CD14-positive monocyte (primary cell): ENCODE measurements at places on chromosomes 3 and 15. TPM values are rescaled to one million over a fixed set of nuclear protein-coding genes. Genes with fewer than 3 reads are reported as not detected.

- no peaks in the 10 kb centered on the region for H3K27me3 ChIP-seq
- H3K36me3 ChIP-seq, result peaks cover 38% of the 10 kb centered on the region
- no peak overlapping the region for H3K4me3 ChIP-seq
- no peak overlapping the region for H3K27ac ChIP-seq
- DNase-seq, result no peak
Measured at GRCh38 chr3:141440942-141441341, 45.9 kb upstream of the RASA2 start.

DNA sequence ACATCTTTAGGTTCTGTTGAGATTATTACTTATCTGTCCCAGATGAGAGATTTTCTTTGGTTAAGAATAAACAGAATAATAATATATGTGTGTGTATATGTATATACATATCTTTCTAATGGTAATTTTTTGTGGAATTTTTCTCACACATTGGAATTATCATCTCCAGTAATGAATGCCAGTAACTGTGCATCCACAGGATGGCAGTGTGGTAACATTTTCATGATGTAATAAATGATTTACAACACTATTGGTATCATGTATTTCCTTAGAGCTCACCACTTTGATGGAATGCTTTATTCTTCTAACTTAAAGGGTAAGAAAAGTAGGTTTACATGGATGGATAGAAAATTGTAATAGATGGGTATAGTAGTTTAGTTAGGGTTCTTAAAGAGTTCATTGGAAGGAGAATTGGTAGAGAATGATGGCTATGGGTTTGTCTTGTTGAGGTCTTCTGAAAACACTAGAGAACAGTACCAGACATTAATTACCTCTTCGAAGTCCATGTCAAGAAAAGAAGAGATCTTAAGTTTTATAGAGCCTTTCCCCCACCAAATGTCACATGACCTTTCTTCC, 78.1 kb downstream of the STT3B start:
- H3K36me3 ChIP-seq, result peaks cover 12% of the 10 kb centered on the region
- DNase-seq, result peak; percentile 25
- H3K27ac ChIP-seq, result no peak overlapping the region
- no peaks in the 10 kb centered on the region for H3K4me1 ChIP-seq

Gene GHRL
- polyA plus RNA-seq, result 7.0 TPM

Gene KLHL24
- polyA plus RNA-seq, result 31.4 TPM

- H3K27me3 ChIP-seq, result no peaks in the 10 kb centered on the region
- no peaks in the 10 kb centered on the region for H3K36me3 ChIP-seq
- H3K4me3 ChIP-seq, result no peak overlapping the region
- H3K27ac ChIP-seq, result no peak overlapping the region
- DNase-seq, result no peak
Measured at GRCh38 chr3:71977525-71977924, 192.6 kb upstream of the PROK2 start.

Gene MYO9A
- polyA plus RNA-seq, result 5.0 TPM

Gene NANOGP8
- not detected for polyA plus RNA-seq

- no peaks in the 10 kb centered on the region for H3K36me3 ChIP-seq
- H3K4me3 ChIP-seq, result no peak overlapping the region
- H3K27ac ChIP-seq, result no peak overlapping the region
- no peaks in the 10 kb centered on the region for H3K4me1 ChIP-seq
- DNase-seq, result no peak
Measured at GRCh38 chr3:127177226-127177625, 15.7 kb upstream of the PRR23E start.

- no peak for DNase-seq
- H3K27ac ChIP-seq, result no peak overlapping the region
- no peaks in the 10 kb centered on the region for H3K36me3 ChIP-seq
- peaks cover 9% of the 10 kb centered on the region for H3K27me3 ChIP-seq
Measured at GRCh38 chr15:68583321-68583720, 4.5 kb downstream of the CORO2B start.

Gene ESYT3
- not detected for polyA plus RNA-seq

Gene GASK1A
- polyA plus RNA-seq, result 0.10 and 0.13 TPM in 2 replicates

DNA sequence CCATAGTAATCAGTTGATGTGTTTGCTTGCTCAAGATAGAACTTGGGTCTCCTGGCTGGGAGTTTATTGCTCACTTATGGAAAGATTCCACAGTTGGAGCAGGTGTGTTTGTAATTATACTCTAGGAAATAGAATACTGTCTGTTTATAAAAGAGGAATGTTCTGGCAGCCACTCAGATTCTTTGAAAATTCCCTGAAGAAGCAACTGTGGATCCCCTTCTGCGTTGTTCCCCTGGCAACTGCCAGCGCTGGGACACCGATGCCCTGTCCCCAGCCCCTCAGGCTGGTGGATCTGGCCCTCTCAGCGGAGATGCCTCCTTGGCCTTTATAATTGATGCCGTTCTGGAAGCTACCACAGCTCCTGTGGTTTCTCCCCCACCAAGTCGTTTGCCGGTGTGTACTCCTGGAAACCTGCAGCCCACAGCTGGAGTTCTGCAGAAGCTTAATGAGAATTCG, 225.9 kb downstream of the ITPR1 start:
- no peak overlapping the region for H3K4me3 ChIP-seq
- no peaks in the 10 kb centered on the region for H3K27me3 ChIP-seq
- H3K4me1 ChIP-seq, result peaks cover 8% of the 10 kb centered on the region
- DNase-seq, result no peak

DNA sequence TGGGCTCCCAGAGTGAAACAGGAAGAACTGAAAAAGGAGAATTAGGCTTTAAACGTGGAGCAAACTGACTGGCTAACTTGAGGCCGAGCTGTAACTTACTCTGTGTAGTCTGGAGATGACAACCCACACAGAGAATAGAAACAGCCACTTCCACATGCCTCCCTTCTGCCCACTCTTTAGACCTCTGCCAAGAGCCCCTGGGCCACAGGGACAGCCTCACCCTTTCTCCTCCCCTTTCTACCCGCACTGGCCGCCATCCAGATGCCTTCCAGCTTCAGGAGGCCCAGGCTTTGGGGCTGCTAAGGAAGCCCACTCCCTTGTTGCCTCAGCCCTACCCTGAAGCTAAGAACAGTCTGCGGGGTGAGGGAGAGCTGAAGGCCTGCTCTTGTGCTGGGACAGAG, 6.8 kb downstream of the ARHGAP31 start:
- peak; percentile 75 for DNase-seq
- H3K4me1 ChIP-seq, result peaks cover 71% of the 10 kb centered on the region
- H3K27ac ChIP-seq, result peak overlapping the region; percentile 92
- no peak overlapping the region for H3K4me3 ChIP-seq
- H3K27me3 ChIP-seq, result no peaks in the 10 kb centered on the region

GRCh38 chr15:43244092-43244491, 22.6 kb downstream of the TGM5 start:
- H3K27ac ChIP-seq, result no peak overlapping the region
- H3K4me3 ChIP-seq, result no peak overlapping the region
- H3K36me3 ChIP-seq, result no peaks in the 10 kb centered on the region
- peaks cover 26% of the 10 kb centered on the region for H3K27me3 ChIP-seq
- peaks cover 11% of the 10 kb centered on the region for H3K4me1 ChIP-seq

DNA sequence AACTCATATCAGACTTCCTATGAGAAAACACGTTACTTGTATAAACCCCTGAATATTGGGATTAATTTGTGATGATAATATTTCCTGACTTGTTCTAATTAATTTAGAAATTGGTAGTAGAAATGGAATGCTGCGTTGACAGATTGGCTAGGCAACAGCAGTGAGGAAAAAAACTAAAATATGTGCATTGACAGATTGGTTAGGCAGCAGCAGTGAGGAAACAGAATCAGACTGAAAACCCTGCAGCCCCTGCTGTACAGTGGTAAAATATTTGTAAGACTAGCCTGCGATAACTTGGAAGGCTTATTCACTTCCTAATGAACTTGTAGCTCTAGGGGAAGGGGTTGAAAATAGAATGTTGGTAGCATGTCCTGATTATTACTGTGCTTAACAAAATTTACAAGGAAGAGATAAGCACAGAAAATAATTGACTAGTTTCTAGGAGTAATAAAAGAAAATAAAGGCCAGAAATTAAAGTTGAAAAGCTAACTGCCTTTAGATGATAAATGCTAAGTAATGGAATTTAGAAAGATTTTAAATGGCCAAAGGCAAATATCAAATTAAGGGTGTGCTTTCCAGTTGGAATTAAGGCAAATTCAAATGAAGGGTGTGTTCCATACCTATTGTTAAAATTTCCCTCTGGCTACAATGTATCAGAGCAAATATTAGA, 29.9 kb upstream of the IL16 start:
- DNase-seq, result no peak
- H3K36me3 ChIP-seq, result no peaks in the 10 kb centered on the region
- H3K4me3 ChIP-seq, result no peak overlapping the region
- H3K27me3 ChIP-seq, result no peaks in the 10 kb centered on the region

DNA sequence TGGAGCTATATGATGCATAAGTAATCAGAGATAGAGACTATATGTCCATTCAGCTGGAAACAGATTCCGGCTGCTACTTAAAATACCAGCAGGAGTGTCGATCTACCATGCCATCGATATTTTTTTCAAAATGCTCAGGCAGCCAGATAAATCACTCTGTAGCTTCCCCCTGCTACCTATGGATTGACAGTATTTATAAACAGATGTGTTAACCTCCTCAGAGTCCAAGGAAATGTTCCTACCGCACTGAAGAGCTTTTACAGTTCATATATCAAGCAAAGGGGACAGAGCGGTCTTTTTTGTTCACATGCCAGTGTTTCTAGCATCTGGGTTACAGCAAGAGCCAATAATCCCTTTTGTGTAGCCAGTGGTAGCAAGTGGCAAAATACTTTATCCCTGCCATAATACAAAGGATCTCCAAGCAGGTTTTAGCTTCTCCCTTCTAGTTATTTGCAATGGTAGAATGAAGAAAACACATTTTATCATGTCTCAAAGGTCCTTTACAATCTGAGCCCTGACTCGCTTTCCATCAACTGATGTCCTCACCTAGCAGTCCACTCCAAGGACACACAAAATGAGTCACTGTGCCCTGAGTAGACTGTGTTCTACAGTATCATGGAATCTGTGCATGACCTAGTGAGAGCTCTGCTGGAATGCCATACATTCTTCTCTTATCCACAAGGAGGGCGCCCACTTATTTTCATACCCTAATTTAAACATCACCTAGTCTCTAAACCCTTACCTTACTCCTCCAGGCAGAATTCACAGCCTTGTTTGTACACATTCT, 507.0 kb downstream of the TBL1XR1 start:
- no peak for DNase-seq
- H3K27ac ChIP-seq, result no peak overlapping the region
- no peak overlapping the region for H3K4me3 ChIP-seq
- H3K27me3 ChIP-seq, result no peaks in the 10 kb centered on the region
- H3K36me3 ChIP-seq, result no peaks in the 10 kb centered on the region

Gene LRRIQ4
- polyA plus RNA-seq, result not detected in 2 replicates

- H3K36me3 ChIP-seq, result no peaks in the 10 kb centered on the region
- peaks cover 81% of the 10 kb centered on the region for H3K4me1 ChIP-seq
- no peak overlapping the region for H3K4me3 ChIP-seq
- DNase-seq, result peak; percentile 27
- peak overlapping the region; percentile 16 for H3K27ac ChIP-seq
- no peaks in the 10 kb centered on the region for H3K27me3 ChIP-seq
Measured at GRCh38 chr15:51189669-51190385, 95.1 kb upstream of the TNFAIP8L3 start.

DNA sequence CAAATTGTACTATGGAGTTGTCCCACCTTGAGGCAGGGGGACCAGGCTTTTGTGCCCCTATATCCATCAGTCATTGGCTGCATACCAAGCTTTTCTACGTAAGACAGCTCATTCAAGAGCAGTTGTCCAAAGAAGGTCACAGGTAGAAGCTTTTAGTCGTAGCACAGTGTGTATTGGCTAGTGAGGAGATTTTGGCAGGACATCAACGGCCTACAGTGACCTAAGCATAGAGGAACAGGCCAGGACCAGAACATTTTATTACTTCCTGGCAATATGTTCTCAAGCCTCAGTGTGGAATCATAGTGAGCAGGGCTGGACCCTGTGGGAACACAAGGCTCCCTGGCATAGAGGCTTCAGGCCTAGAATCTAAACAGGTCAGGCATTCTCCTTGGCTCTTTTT, 105.4 kb upstream of the ANKRD28 start:
- no peak for DNase-seq
- no peak overlapping the region for H3K4me3 ChIP-seq
- no peak overlapping the region for H3K27ac ChIP-seq
- H3K36me3 ChIP-seq, result no peaks in the 10 kb centered on the region

Gene SLC6A11
- polyA plus RNA-seq, result not detected

DNA sequence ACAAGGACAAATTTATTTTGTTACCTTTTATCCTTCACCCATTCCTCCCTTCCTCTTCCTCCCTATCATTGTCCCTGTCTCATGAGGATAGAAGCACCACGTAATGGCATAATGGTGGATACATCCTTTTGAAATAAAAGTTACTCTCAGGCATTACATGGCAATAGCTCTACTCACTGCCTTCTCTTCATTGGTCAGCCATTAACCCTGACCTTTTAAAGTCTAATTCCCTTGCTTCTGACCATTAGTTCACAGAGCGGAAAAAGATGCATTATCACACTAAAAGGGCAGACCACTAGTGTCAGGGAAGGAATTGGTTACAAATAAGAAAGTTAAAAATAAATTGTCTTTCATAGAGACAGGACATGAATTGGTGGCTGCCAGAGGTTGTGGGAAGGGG, 54.6 kb upstream of the EIF1B start:
- no peak overlapping the region for H3K4me3 ChIP-seq
- DNase-seq, result no peak
- H3K27ac ChIP-seq, result no peak overlapping the region
- peaks cover 8% of the 10 kb centered on the region for H3K4me1 ChIP-seq
- no peaks in the 10 kb centered on the region for H3K36me3 ChIP-seq

DNA sequence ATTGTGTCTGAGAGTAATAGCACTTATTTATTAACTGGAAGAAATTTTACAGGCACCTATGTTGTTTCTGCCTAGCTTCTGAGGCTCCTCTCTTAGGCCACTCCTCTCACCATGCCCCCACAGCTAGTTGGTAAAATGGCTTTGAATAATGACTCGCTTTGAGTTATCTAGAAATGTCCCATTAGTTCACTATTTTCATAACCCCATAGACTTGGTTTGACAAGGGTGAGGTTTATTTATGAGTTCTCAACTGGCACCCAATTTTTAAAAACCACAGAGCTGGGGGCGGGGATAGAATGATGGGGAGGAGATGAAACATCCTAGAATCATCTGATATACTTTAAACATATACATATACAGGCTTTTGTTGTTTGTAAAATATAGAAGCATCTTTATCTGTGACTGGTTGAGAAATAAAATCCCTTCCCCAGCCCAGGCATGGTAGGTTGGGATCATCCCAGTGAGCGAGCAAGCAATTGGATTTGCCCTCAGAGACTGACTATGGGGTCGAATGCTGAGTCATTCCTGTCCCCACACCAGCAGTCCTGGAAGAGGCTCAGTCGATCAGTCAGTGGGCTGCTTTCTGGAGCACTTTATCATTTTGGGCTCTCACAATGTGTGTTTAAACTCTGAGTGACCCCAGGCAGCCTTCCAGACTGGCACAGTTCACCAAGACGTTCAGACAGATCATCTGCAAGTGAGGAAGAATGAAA, 60.2 kb upstream of the TSEN2 start:
- DNase-seq, result no peak
- no peaks in the 10 kb centered on the region for H3K27me3 ChIP-seq
- peaks cover 16% of the 10 kb centered on the region for H3K4me1 ChIP-seq
- H3K27ac ChIP-seq, result no peak overlapping the region
